ENCODE measurements at places on chromosomes 11 and 22.

DNA sequence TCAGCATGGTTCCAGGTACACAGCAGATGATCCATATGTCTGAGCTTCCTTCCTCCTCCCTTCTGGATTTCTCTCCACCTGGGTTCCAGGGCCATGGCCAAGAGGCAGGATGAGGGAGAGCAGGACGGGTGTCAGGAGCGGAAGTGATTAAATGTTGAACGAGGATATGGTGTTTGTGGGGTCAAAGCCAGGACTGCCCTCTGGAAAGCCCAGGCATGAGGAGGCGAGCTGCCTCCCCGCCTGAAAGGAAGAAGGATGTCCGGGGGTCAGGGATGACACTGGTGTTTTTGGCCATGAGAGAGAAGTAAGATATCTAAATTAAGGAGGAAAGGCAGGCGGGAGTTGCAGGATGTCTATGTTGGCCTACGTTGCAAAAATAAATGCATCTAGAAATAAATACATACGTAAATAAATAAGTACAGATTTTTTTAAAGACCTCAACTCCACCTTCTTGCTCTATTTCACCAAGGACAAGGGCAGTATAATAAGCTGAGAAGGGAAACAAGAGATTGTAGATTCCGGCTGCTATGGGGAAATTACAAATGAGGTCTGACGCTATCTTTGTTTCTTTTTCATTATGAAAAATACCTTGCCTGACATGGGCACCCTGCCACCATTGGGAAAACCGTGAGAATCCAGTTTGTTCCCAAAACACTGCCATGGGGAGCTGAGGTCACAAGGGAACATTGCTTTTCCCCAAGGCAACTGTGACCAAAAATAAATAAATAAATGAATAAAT, 27.6 kb upstream of the LIPT2 start:
- no peak for DNase-seq

DNA sequence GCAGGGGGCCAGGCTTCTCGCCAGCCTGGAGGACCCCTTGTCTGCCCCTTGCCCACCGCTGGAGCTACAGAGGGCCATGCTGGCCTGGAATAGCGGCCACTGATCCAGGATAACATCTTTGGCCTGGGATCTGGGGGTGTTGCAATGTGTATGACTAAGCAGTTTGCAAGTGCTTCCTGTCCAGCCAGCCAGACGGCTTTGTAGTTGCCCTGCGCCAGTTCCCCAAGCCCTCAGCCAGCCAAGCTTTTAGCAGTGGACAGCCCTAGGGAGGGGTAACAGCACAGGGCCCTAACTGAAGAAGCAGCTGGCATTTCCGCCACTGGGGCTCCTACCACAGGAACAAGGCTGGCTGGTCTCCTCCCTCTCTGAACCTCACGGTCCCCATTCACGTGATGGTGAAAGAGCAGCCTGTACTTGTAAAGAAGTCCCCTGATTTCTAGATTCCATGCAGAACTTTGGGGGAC, 32.1 kb downstream of the UQCR10 start:
- DNase-seq, result no peak

- no peak for DNase-seq
Measured at GRCh38 chr22:38599466-38599865, 29.5 kb upstream of the DMC1 start.

- DNase-seq, result no peak
Measured at GRCh38 chr22:28120691-28121592, 201.9 kb upstream of the PITPNB start.

DNA sequence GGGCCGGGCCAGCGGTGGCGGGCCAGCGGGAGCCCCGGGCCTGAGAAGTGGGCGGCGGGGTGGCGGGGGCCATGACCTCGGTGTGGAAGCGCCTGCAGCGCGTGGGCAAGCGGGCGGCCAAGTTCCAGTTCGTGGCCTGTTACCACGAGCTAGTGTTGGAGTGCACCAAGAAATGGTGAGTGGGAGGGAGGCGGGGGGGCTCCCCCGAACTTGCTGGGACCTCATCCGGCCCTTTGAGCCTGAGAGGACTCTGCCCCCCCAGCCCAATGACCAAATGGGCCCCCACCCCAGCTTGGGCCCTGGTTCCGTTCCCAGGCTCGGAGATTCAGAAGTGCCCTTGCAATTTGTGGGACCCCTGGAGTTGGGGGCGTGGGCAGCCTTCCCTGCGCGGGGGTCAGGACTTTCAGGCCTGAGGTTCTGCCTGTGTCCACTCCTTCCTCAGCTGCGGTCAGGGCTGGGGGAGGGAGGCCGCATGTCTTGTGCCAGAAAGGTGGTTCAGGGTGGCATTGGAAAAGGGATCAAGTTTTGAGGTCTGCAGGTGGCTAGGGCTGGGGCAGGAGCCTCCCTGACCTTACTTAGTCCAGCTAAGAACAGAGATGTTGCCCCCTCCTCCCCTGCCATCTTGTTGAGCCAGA, 496 bp downstream of the EHBP1L1 start:
- no peak for DNase-seq

DNA sequence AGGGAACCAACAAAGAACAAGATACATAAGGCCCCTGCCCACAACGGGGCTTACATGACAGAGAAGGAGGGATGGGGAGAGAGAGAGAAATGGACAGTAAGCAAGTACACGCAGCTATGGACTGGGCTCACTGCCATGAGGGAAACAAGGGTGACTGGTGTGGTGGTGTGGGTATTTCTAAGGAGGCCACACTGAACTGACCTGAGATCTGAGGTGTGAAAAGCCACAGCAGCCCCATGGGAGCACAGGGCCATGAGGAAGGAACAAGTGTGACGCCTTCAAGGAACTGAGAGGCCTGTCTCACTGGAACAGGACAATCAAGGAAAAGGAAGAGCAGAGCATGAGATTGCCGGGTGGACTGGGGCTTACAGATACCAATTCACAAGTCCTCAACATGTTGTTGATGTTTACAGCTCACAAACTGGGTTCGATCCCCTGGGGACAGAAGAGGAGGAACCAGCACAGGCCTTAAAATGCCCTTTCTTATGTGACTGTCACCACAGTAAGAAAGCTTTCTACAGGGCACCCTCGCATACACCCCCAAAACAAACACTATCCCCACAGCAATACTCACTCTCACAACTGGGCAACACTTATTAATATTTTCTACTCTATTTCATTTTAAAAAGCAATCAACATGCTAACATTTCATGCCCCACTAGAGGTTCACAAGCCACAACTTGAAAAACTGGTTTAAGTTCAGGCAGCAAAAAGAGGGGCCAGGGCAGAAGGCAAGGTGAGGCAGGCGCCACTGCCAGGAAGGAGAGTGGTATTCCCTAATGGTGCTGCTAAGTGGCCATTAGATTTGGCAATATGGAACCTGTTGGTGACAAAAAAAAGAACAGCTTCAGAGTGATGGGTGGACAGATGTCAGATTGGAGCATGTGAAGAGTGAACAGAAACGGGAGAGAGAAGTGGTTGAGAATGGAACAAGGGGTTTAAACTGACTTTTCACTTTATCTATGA, 39.1 kb downstream of the TCIRG1 start:
- DNase-seq, result no peak

GRCh38 chr11:100619484-100619883, 67.6 kb upstream of the ARHGAP42 start:
- no peak for DNase-seq

DNA sequence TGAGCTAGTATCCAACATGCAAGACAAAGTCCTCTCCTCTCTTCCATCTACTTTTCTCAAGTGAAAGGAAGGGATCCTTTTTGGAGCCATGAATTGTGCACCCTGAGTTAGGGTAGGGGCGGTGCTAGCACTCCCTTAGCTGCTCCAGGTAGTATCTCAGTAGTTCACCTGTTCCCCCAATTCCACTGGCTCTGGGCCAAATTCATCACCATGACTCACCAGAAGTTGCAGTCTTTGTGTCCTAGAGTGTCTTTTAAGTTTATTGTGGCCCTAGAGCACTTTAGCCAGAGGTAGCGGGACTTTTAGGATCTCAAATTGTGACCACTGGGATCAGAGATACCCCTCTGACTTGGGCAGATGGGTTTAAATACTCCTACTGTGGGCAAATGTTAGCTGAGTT, 398.6 kb upstream of the ANO5 start:
- DNase-seq, result no peak
